ENCODE measurements at places on chromosomes 5 and 9. TPM values are rescaled to one million over a fixed set of nuclear protein-coding genes. Genes with fewer than 3 reads are reported as not detected.

GRCh38 chr5:2506603-2507002 is 244.9 kb downstream of the IRX2 start:
- no peak for DNase-seq

GRCh38 chr9:116372786-116373185 is 219.2 kb downstream of the PAPPA start:
- no peak for DNase-seq

DNA sequence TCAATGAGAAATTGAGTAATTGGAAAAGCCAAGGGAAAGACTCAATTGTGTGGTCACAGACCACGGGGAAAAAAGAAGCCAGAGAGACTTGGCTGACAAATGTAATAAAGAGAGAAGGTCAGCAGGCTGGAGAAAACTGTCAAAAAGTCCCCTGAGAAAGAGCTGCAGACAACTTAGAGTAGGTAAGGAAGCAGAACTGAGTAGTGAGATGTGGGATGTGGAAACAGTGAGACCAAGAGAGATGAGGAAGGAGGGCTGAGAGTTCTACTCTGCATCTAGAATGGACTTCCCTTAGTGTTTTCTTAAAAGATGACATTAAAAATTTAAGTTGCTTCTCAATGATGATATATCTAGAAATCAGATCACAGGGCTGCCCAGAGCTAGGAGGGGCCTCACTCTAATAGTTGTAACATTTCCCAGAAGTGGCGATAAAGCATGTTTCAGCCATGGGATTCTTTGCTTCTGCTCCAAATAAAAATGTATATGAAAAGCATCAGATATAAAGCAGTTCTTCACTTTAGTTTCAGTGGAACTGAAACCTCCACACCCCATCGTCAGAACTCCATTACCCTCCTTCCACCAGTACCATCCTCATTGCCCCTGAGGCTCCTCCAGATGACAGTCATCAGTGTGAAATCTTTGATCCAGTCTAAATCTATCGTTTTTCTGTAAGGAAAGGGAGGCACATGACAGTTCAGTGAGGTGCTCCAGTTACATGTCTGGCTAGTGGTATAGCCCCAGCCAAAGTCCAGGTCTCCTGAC is 80.6 kb downstream of the SPEF2 start:
- no peak for DNase-seq

DNA sequence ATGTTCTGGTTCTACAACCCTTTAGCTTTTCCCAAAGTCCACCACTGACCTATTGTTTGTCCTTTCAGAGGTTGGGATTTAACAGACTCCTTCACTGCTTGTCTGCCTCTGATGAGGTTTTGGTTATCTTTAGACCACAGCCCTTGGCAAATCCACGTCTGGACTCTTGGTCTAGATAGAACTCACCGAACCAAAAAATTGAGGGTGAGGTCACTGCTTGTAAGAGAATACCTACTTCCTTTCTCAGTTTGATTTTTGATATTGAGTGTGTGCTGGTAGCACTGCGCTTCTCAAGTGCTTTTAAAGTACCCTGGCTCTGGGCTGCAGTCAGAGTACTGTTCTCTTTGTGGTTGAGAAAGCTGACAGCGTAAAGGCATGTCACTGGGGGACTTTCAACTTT is 61.7 kb downstream of the JMY start:
- DNase-seq, result no peak

GRCh38 chr9:111678293-111678692 is 16.9 kb downstream of the GNG10 start:
- DNase-seq, result no peak

GRCh38 chr9:92964607-92965060 is 17.3 kb downstream of the FGD3 start:
- peak; percentile 47 for DNase-seq

GRCh38 chr9:135150981-135151380 is 63.5 kb downstream of the OLFM1 start:
- DNase-seq, result no peak

- no peak for DNase-seq
These were observed 56.2 kb downstream of the UBE2QL1 start for GRCh38 chr5:6504677-6505415.

GRCh38 chr5:151889614-151890013 is 35.0 kb downstream of the GLRA1 start:
- no peak for DNase-seq

- DNase-seq, result no peak
These were observed 792.7 kb downstream of the MAT2B start for GRCh38 chr5:164298165-164298564.

- peak; percentile 26 for DNase-seq
These were observed 232.5 kb downstream of the GADD45G start for GRCh38 chr9:89837162-89837933.

GRCh38 chr5:84430079-84430478 is 45.4 kb upstream of the EDIL3 start:
- no peak for DNase-seq

DNA sequence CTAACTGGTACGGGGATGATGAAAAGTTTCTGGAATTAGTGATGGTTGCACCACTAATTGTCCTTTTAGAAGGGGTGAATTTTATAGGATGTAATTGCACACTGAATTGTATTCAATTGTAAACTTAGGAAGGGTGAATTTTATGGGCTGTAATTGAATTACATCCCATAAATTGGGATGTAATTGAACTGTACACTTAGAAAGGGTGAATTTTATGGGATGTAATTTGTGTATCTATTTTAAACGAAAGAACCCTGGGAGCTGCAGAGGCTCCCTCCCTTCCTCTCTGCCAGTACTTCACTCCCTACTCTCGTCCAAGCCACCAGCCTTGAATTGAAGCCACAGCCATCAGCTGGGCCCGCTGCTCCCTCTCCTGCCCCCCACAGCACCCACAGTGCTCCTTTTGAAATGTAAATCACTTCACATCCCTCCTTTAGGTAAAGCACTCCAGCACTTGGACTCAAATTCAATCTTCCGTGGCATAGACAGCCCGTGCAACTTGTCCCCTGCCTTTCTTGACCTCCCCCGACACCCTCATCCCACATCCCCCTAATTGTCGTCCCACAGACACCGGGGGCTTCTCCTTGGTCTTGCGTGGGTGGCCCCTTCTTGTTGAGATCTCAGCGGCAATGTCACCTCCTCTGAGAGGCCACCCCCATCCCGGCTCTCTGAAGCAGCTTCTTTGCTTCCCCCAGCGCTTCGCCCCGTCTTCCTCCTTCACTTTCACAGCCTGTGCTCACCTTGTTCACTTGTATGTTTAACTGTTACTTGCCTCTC is 84.2 kb upstream of the HRH2 start:
- no peak for DNase-seq

DNA sequence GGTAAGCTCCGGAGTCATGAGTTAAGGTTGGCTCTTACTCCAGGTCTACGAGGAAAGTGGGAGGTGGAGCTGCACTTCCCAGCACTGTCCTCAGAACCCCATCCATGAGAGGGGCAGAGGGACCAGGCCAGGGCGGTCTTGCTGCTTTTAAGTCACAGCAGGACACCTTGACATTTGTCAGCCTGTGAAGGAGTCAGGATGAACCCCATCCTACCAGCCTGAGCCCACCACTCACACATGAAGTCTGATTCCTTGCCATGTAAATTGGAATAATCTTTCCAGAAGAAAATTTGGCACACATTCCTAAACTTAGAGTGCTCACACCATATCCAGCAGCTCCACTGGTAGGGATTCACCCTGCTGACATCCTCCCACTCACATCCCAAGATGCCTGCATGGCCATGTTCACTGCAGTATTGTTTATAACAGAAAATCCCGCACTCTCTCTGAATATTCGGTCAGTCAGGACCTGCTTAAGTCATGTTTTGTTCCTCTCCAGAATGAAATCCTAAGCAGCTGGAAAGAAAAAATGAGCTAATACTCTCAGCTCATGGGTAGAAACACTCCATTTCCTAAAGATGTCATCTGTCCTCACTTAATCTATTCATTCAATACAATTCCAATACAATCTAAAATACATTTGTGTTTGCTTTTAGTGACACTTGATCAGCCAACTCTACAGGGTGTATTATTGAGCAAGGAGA is 79.3 kb upstream of the COL5A1 start:
- DNase-seq, result no peak

- no peak for DNase-seq
These were observed 21.2 kb upstream of the TTC23L start for GRCh38 chr5:34817558-34818351.

GRCh38 chr5:21254161-21254560 is 1266.2 kb upstream of the CDH18 start:
- no peak for DNase-seq

GRCh38 chr5:33509036-33509435 is 68.3 kb downstream of the TARS1 start:
- no peak for DNase-seq

GRCh38 chr9:512555-513272 is 298.0 kb downstream of the DOCK8 start:
- DNase-seq, result no peak

GRCh38 chr5:67133776-67134175 is 62.8 kb downstream of the CD180 start:
- DNase-seq, result no peak

GRCh38 chr5:143302341-143303045 is 101.0 kb downstream of the NR3C1 start:
- no peak for DNase-seq

- no peak for DNase-seq
These were observed 282.5 kb upstream of the SMARCA2 start for GRCh38 chr9:1732670-1733069.

DNA sequence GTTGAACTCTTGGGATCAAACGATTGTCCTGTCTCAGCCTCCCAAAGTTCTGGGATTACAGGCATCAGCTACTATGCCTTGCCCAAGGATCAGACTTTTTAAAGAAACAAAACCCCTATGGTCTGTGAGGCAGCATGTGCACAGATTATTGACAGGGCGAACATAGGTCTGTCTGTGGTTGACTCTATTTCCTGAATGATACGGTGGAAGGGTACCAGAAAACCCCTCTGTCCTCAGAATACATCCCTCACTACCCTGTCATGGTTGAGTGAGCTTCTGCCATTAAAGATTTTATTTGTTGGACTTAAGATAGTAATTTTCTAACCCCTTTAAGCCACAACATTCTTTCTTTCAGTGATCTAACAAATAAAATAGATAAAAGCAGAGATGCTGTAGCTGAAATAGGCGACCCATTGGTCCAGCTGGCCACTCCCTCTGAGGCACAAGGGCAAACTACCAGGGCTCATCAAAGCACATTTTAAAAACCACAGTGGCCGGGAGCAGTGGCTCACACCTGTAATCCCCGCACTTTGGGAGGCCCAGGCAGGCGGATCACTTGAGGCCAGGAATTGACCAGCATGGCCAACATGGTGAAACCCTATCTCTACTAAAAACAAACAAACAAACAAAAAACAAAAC is 84.9 kb upstream of the ANKRD55 start:
- no peak for DNase-seq

DNA sequence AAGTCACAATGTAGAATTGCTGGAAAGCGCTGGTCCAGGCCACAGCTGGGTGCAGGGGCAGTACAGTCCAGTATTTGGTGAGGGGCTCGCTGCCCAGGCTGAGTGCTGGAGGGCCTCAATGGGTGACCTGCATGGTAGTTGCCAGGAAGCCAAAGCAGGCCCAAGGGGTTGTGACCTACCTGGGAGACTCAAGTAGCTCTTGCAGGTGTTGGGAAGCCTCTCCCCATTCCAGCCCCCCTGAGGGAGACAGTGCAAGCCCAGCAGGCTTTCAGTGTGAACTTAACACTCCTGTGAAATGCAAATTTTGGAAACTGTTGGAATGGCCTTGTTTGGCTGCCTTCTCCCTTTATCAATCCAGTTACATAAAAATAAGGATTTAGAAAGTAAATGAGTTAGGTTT is 13.9 kb downstream of the KDM4C start:
- DNase-seq, result no peak

DNA sequence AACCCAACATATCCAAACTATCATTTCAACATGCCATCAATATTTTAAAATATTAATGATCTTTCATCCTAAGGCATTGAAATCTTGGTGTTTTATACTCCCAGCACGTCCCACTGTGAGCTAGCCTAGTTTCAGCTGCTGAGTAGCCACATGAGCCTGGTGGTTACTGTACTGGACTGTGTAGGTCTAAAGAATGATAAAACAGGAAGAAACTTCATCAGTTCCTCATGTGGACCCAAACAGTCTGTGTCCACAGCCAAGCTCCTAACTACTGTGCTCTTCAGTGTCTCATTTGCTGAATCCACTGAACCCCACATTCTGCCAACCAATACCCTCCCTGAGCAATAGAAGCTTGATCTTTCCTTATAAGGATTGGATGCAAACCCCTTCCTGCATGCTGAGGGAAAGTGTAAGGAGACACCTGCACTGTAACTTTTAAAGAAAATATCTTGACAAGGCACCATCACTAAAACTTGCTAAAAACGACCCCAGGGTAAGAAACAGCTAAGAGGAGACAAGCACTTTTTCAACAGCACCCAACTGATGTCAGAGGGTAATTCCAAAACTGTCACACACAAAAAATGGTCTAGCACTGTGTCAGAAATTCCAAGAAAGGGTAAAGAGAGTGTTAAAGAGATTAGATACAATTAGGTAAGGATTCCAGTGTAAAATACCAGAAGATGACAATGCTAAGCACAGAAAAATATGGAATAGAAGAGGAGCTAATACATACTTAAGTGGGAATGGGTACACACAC is 126.9 kb downstream of the SPOCK1 start:
- DNase-seq, result no peak

DNA sequence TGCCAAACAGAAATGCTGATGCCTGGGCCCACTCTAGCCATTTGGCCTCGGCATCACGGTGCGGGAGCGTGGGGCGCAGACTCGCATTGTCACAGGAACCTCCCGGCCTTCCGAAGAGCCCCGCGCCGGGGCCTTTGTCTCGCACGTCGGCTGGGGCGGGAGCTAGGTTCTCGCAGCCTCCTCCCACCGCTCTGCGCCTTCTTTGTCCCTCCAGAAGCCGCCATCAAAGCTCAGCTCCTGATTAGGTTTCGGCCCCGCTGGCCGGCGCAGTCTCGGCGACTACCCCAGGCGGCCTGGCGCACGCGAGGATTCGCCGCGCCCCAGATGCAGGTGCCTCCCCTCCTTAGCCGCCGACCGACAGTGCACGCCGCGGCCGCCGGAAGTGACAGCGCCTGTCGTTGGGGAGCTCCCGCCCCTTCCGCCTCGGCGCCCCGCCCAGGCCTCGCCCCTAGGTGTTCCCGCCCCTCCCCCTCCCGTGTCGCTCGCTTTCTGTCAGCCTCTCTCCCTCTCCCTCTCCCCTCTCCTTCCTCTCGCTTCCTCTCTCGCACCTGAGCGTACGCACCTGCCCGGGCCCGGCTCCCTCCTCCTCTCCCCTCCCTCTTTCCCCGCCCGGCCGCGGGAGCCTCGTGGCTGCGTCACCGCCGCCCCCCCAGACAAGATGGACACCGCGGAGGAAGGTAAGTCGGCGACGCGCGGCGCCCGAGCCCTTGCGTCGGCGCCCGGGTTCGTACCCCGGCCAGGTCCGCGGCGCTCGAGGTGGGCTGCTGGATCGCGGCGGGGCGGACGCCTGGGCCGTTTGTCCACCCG is at the start of gene MARCHF6:
Gene MARCHF6, plus strand, starts transcription at position 455 of the 807 bp plus-strand sequence. Its CDS starts 204 bp downstream, at position 659.
- DNase-seq, result peak; percentile 93

WHRN gene
- total RNA-seq, result 2.4 TPM

LMX1B gene
- total RNA-seq, result 20.3 TPM

HAVCR2 gene
- 10.8 TPM for total RNA-seq

TCF7 gene
- 8.0 TPM for total RNA-seq

NR2F1 gene
- total RNA-seq, result 63.6 TPM

HACD4 gene
- total RNA-seq, result 4.0 TPM

CBY3 gene
- not detected for total RNA-seq

SLC34A3 gene
- not detected for total RNA-seq

ZNF883 gene
- total RNA-seq, result 1.4 TPM

INSL4 gene
- not detected for total RNA-seq
